GM18507 (cell line): ENCODE measurements at places on chromosomes 12 and 14.

GRCh38 chr14:102138535-102138934 lies 1.2 kb upstream of the WDR20 start:
- DNase-seq = no peak

- DNase-seq = no peak
Measured at GRCh38 chr12:18752280-18752920, 14.5 kb downstream of the CAPZA3 start.

GRCh38 chr14:83734431-83734830 lies 1795.5 kb upstream of the FLRT2 start:
- DNase-seq = no peak

GRCh38 chr12:6632026-6632983 lies 3.5 kb downstream of the LPAR5 start:
- no peak for DNase-seq

DNA sequence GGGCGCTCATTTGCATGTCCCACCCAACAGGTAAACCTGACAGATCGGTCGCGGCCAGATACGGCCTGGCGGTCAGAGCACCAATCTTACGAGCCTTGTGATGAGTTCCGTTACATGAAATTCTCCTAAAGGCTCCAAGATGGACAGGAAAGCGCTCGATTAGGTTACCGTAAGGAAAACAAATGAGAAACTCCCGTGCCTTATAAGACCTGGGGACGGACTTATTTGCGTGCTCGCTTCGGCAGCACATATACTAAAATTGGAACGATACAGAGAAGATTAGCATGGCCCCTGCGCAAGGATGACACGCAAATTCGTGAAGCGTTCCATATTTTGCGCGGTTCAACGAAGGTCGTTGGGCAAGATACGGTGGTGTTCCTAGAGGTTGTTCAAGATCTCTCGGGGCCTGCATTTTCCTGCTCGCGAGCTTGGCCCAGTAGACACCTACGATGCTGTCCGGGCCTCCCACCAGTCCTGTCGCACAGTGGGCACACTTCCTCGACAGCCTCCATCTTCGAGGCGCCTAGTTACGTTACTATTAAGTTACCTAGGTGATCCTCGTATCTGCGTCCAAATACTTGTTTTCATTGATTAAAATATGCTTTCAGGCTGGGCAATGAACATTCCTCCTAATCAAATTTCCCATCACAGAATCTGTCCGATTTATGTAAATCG lies at the start of gene RNU6-7:
Gene RNU6-7 (plus strand): TSS at position 230 of the 675 bp plus-strand sequence.
- no peak for DNase-seq

GRCh38 chr14:35438910-35439713 lies 34.6 kb upstream of the NFKBIA start:
- DNase-seq = no peak

DNA sequence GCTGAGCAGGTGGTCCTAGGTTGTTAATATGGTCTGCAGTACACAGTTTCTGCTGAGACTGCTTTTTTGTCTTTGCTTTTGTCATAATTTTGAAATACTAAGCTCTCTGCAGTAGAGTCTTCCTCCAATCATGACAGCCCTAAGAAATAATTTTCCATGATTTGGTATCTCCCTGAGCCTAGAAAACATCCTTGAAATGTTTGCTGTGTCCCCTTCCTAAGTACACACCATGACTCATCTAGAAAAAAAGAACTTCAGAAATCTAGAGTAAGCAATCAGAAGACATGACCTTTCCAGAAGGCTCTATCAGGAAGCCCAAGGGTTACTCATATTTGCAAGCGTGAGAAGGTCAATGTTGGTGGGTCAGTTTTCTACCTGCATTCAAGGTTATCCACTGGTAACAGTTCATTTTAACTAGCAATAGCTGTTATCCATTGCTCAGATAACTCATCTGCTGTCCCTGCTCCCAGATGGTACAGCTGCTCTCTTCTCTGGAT lies 16.4 kb downstream of the DAD1 start:
- DNase-seq = no peak

DNA sequence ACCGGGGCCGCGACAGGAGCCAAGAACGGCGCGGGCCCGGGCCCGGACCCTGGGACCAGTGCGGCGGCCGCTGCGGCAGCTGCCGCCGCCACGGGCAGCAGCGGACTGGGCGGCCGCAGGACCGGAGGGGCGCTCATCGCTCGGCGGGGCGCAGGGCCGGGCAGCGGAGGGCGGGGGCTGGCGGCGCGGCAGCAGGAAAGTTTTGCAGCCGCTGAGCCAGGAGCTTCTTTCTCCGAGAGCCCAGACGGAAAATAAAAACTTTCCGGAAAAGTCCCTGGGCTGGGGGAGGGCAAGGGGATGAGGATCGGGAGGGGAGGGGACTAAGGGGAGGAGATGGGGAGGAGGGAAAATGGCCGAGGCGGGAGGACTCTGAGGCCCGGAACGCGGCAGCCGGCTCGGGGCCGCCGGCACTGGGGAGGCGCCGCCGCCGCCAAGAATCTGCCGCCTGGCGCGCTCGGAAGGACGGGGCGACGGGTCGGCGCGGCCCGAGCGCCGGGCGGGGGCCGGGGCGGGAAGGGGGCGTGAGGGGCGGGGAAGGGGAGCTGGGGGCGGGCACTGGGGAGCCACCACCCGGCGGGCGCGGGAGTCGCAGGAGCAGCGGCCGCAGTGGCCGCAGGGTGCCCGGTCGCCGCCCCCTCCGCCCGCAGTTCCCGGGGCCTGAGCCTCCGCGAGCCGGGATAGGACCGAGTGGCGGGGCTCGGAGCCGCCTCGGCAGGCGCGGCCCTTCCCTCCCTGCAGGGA lies at the start of gene PRKD1:
Gene PRKD1 (minus strand): TSS at position 472 of the 741 bp plus-strand sequence.
- peak; percentile 36 for DNase-seq

DNA sequence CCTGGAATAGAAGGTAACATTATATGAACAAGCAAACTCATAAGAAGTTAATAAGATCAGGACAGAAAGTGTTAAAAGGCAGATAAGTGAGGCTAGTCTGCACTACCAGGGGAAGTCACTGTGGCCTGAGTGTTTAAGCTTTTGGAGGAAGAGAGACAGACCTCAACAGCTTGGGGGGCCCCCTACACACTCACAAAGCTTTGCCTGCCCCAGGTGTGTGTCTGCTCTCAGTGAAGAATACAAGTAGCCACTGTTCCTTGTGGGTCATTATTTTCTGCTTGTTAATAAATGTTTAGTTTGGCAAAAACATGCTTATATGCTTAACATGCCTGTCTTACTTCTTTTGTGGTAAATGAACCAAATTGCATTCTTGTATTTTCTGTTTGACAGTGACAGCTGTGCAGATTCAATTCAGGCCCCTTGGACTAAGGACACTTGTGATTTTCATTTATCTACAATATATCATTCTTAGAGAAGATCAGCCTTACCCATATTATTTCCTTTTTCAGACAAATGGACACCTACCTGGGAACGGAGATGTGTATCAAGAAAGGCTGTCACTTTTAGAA lies 50.7 kb upstream of the C12orf71 start:
- no peak for DNase-seq

GRCh38 chr12:104549815-104550480 lies 93.2 kb downstream of the CHST11 start:
- no peak for DNase-seq

GRCh38 chr12:119322301-119322723 lies 12.2 kb upstream of the CCDC60 start:
- no peak for DNase-seq

DNA sequence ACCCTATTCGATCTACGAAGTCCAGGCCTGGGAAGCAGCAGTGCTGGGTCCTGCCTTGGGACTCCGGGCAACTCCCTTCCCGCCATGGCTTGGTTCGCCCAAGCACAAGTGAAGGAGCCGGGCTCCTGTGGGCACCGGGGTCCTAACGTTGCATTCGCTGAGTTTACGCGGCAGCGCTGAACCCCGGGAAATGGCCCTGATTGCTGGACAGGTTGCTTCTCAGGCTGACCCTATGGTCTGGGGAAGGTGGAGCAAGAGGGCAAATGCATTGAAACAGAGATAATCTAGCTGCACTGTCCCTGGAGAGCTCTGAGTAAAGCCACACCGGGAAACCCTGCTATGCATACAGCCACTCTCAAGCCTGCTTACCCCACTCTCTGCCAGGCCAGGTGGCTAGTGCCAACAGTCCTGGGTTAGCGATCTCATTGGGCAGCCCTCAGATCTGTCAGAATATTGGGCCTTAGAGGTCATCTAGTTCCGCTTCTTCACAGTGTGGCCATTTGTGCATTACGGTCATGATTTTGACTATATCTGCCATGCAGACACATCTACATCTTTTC lies 11.3 kb downstream of the SYNE3 start:
- DNase-seq = no peak

DNA sequence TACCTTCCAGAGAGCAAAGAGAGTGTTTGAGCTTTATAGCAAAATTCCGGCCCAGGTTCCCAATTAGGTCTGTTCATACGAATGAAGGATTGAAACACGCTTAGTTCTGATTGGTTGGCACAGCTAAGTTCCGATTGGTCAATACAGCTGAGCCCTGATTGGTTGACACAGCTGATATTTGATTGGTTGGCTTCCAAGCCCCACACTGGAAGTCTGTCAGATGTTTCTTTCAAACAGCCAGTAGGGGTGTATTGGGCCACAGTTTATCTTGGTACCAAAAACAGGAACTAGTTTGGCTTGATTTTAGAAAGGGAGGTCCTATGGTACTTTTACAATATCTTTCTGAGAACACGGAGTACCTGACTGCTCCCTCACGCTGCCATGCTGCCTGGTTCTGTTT lies 93.4 kb downstream of the CAND1 start:
- no peak for DNase-seq

GRCh38 chr12:454833-455232 lies 4.9 kb upstream of the B4GALNT3 start:
- no peak for DNase-seq

GRCh38 chr12:106115440-106115839 lies 23.3 kb downstream of the NUAK1 start:
- no peak for DNase-seq

DNA sequence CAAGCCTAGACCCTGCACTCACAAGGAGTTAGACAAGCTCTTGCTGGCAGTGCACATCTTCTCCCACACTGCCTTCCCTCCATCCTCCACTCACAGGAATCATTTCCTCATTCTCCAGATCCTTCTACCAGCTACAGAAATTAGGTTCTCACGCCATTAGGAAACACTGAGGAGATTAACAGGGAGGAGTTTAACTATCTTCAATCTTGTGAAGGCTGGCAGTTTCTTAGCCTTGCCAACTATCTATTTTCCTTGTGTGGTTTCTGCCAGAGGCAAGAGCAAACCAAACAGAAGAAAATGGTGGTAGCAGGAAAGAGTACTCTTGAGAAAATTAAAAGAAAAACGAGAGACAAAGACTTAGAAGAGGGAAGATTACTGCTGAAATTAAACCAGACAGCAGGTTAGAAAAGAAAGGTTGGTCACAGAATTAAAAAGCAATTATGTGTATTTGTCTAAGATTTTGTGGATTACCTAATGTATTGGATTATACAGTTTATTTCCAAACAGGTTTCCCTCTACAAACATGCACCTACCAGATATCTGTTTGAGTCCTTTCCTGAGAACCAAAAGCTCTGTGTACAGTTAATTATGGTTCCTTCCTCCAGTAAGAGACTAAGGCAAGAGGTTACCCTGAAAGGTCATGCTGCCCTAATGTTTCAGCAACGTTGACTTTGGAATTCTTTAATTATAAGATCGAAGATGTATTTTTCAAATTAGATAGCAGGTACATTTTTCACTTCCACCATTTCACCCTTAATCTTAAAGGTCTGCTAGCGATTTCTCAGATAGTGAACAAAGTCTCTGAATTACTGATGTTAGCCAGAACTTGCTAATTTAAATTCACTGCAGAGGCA lies 5.0 kb downstream of the RERG start:
- DNase-seq = no peak

DNA sequence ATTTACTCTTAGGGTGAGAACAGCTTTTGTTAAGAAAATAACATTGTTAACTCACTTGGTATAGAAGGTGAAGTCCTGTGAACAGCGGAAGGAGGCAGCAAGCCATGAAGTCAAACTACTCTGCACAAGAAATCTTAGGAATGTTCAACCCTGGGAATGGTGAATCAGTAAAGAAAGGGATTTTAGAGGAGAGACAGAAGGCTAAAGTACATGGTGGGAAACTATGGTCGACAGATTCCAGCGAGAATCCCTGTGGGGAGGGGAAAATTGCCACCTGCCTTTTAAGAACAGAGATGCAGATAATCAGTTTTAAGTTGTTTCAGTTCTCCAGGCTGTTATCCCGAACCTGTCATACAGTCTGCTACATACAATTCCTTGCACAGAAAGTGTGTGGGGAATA lies 63.2 kb upstream of the PTPRR start:
- no peak for DNase-seq

- peak; percentile 1 for DNase-seq
Measured at GRCh38 chr12:62006076-62006732, 254.0 kb upstream of the USP15 start.

GRCh38 chr12:82517808-82518207 lies 159.5 kb downstream of the METTL25 start:
- DNase-seq = no peak

DNA sequence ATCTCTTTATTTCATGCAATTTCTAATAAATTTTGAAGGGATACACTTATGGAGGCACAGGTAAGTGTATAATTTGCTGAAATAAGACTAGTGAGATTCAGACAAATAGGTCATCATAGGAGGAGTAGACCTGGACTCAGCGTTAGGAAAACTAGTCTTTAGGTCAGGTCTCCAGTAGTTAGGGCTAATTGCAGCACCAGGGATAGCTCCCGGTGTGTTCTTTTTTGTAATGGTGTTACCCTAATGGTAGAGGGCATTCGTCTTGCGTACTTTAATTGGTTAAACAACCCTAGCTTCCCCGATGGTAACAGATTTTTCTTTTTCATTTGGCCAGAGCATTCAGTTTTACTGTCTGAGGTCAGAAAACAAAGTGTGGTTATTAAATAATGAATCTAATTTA lies 64.9 kb downstream of the ARID2 start:
- DNase-seq = no peak

DNA sequence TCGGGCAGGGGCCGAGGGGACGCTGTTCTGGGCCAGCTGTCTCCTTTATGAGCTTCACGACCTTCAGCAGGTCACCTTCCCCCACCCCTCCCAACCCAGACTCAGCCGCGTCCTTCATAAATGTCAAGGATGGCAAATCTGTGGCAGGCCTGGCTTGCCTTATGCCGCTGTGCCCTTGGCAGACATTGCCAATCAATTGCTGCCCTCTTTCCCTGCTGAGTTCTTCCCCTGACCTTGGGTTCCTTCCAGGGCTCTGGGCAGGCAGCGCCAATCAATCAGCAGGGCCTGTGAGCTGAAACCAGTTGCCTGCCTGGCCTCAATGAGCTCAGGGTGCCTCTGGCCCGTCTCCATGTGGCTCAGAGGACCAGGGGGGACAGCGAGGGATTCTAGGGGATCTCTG lies 7.7 kb downstream of the FAM222A start:
- DNase-seq = no peak

GRCh38 chr14:104731320-104732294 lies 7.6 kb downstream of the ADSS1 start:
- DNase-seq = no peak

GRCh38 chr14:63504648-63505047 lies 38.5 kb downstream of the PPP2R5E start:
- no peak for DNase-seq
